ENCODE measurements at places on chromosomes 6 and 20.

DNA sequence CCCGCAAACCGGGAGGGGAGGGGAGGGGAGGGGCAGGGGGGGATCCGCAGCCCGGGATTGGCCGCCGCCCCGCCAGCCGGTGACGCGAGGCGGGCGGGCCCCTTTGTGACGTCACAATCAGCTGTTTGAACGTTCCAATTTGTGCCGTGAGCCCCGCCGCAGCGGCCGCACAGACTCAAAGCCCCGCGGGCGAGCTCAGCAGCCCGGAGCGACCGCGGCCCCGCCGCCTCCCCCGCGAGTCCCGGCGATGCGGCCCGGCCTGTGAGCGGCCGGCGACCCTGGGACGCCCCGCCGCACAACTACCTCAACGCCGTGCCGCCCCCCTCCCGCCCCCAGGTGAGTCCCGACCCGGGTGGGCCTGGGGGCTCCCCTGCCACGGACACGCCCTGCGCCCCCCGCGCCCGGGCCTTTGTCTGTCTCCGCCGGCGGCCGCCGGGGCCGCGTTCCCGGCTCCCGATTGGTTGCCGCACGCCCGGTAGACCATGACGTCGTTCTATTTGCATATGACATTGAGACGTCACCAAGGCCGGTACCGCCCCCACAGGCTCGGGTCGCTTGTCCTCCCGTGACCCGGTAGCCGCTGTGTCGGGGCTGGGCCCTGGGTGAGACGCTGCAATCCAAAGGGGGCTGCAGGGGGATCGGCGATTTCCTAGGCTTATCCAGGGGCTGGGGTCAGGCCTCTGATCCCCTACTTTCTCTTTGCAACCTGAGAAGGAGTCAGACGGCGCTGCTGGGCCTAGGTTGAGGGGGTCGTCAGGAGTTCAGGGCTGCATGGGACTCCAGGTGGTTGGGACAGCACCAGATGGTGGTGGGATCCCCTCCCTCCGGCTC is at the start of gene TP53INP2:
Gene TP53INP2 (plus strand): TSS at position 168 of the 831 bp plus-strand sequence. CDS start 4,396 bp downstream, outside the sequence.
- peak; percentile 88 for DNase-seq

DNA sequence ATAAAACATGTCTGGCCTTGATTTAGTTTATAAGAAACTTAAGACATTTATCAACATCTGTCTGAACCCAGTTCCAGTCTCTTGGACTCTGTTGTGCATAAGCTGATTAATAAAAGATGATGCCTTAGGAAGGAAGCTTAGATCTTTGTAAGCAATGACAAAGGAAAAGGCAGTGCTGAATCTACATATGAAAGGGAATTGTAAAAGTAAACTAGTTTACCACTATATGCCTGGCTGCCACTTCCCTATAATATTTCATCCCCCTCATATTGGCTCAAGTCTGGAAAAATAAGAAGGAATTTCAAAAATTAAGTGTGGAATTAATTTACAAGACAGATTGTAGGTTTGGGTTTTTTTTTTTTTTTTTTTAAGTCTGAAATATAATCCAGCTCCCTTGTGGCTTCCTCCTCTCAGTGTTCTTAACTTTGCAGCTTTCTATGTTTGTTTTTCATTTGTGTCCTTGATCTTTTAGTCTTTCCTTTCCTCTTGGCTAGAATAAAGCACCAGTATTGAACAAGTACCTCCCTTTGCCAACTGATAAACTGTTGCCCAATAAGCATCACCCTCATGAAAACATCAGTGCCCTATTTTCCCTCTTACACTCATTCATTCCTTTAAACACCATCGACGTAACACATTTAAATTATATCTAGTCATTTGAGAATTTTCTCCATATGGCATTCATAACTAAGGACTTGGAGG is 146.7 kb upstream of the TBX18 start:
- no peak for DNase-seq

- DNase-seq: no peak
Observed at GRCh38 chr6:170081556-170081955, 209.3 kb downstream of the DLL1 start.

DNA sequence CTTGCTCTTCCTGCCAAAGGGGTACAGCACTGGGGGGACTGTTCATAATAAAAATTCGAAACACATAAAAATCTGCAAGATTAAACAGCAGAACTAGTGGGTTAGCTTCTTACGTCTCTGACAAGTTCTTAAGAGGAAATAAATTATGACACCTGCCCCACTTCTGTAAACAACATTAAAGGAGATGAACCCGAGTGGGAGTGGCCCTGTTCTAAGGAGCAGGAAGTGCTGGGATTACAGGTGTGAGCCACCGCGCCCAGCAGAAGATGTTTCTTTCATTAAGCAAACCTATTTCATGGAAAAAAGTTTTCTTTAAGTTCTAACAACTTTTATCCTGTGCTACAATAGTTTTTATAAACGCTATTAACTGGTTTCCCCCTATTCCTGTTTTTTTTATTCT is 24.6 kb downstream of the USP45 start:
- no peak for DNase-seq

DNA sequence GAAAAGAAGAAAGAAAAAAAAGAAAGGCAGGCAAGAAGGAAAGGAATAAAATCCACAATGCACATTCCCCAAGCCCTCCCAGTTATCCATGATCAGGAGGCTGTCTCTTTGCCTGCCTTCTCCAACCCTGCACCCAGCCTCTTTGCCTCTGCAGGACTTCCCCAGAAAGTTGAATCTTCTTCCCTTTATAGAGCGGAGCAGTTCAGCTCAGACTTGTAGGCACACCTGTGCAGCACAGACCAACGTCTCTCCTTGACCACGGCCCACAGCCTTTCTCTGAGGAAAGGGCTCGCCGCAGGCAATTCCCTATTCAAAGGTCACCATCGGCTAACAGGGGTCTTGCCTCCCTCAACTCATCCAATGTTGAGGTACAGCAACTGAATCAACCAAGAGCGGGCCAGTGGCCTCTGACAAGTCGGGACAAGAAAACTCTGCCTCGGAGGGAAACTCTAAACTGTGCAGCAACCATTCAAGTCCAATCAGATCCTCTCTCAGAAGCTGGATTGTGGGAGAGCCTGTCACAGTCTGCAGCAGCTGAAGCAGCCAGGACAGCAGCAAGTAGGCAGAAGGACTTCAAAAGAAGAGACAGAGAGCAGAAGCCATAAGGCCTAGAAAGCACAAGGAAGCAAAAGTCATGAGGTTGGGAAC is 529.2 kb upstream of the JARID2 start:
- no peak for DNase-seq

DNA sequence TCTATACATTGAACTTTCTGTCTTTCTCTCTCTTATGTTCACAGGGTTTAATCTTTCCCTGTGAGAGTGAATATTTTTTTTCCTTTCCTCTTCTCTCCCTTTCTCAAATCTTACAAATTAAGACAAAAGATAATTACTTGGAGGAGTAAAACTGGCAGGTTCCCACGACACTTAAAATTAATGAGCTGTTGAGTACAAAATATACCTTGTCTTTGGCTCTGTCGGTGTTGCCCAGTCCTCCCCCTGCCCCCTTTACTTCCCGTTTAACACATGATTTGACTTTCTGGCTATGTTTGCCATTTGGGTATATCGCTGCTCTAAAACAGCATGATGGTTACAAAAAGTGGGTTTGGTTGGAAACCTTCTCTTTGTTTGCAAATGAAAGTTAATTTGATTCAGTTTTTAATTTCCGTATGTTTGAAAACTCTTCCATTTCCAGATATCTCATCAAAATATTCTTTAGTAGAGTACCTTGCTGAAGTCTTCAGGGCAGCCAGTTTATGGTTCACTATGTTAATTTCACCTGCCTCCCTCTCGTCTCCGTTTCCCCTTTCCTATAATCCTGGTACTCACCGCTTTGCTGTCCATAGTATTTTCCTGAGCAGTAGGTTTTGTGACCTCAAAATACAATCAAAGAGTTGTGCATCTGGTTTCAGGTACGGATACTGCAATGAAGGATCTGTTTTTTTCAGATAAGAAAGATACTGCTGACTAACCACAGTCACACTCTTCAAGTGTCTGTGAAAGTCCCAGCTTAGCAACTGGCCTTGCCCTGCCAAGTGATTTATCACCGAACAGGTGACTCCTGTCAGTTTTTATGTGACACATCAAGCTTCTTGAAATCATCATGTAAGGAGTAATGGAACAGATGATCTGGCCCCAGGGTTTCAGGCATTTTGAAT is 181.2 kb downstream of the DTNBP1 start:
- no peak for DNase-seq

- DNase-seq: no peak
Observed at GRCh38 chr20:10504994-10505730, 70.1 kb downstream of the SLX4IP start.

DNA sequence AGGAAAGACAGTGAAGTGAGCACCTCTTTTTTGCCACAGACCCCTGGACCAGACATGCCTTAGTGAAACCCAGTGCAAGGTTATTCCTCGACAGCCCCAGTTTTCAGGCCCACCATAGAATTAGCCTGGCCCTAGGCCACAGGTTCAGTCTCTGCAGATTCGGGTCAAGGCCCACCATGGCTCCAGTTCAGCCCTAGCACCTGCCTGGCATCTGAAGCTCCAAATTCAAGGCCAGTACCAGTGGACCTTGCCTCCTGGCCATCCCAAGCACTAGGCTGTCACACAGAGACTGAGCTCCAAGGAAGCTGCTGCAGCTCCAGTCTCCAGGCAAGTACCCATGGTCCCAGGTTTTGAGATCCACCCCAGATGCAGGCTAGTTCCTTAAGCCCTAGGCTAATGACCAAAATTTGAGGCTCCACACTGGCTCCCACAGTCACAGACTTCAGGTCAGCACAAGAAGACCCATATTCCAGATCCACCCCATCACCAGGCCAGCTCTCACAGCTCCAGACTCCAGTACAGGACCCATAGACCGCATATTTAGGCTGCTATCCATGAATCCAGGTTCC is 877.5 kb upstream of the ADGRB3 start:
- DNase-seq: no peak

GRCh38 chr20:44866703-44867335 is 18.7 kb upstream of the YWHAB start:
- DNase-seq: no peak

GRCh38 chr20:48421547-48421946 is 406.3 kb downstream of the PREX1 start:
- DNase-seq: no peak

DNA sequence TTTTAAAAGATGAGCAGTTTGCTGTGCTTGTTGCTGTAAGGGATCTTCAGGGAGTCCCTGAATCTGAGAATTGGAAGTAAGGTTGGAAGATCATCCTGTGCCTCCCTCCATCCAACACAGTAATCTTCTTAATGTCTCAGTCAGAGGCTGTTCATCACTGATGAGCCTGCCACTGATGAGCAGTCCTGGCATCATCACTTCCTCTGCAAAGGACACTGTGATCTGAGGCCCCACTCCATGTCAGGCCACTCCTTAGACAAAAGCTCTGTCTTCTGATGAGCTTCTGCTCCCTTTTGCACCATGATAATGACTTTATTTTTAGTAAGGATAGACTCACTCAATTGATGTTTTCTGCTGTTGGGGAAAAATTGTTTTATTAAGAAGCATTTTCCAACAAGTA is 121.0 kb downstream of the UST start:
- DNase-seq: no peak

GRCh38 chr6:158654960-158655489 is 5.2 kb downstream of the SYTL3 start:
- DNase-seq: no peak

- no peak for DNase-seq
Observed at GRCh38 chr20:23141450-23142161, 55.5 kb upstream of the CD93 start.

GRCh38 chr6:84774157-84774984 is 10.0 kb upstream of the TBX18 start:
- DNase-seq: no peak

DNA sequence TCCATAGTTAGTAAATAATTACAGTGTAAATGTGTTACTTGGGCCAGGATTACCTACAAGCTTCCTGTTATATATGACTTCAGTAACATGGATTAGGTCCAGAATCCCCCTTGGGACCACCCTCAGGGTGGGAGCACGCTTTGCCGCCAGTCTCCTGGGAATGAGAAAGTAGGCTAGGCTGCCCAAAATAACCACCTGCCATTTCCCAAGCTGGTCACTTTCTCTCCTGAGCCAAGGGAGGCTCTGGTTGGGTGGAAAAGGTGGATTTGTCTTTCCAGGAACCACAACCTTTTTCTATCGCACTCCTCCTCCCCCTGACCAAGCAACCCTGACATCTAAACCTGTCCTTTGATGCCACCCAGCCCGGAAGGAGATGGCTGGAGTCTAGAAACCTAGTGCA is 9.6 kb upstream of the RIMS4 start:
- no peak for DNase-seq

- DNase-seq: no peak
Observed at GRCh38 chr6:121437851-121438651, 2.6 kb downstream of the GJA1 start.

DNA sequence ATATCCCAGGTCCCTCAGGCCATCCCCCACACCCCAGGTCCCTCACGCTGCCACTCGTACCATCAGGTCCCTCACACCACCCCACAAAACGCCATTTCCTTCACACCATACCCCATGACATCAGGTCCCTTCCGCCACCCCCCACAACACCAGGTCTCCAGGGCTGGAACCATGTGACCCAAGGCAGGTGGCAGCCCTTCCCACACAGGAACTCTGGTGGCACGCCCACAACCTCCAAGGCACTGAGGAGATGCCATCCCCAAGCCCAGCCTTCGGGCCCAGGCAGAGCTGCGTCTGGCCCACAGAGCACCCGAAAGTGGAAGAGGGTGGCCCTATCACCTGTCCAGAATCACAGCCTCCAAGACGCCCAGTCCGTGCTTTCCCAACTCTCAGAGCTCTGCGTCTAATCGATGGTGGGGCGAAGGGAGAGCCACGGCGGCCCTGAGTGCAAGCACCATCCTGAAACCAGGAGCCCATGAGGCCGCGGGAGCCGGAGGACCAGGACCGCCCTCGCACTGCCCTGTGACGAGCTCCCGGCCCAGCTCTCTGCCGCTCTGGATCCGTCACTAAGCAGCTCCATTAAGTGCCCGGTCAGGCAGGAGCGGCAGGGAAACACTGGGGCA is 12.7 kb downstream of the TAF4 start:
- no peak for DNase-seq

- DNase-seq: no peak
Observed at GRCh38 chr20:9110916-9111432, 42.1 kb downstream of the PLCB4 start.

GRCh38 chr6:13617066-13617465 is 1.9 kb downstream of the NOL7 start:
- DNase-seq: no peak

DNA sequence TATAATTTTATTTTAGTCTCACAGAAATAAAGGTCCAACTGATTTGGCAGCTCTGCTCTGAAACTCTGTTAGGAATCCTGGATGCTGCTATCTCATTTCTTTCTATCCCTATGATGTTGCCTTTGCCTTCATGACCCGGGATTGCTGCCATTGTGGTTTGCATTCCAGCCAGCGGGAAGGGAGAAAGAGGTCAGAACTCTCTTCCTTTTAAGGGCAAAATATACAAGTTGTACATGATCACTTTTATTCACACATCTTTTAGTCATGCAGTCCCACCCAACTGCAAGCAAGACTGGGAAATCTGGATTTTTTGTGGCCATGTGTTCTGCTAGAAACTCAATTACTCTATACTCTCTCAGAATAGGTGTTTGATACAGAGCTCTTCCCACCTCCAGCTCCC is 263.1 kb upstream of the ZFP64 start:
- no peak for DNase-seq

DNA sequence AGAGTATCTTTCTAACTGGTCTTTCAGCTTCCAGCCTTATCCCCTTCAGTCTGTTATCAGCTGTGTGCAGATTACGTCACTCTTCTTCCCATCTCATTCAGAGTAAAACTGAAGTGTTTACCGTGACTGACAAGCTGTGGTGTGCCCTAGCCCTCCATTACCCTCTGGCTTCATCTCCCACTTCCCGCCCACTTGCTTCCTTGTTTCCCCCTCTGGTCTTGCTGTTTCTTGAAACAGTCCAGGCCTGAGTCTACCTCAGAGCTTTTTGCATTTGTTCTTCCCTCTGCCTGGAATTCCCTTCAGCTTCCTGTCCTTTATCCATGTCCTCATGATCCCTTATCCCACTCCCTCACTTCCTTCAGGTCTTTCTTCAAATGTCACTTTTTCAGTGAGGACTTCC is 66.9 kb downstream of the CARMIL1 start:
- no peak for DNase-seq

Data from T follicular helper cell (primary cell).